ENCODE measurements at places on chromosomes 11 and 22.

GRCh38 chr11:79150966-79151365, 289.9 kb downstream of the TENM4 start:
- DNase-seq: no peak

- no peak for DNase-seq
Observed at GRCh38 chr22:38071421-38072321, 12.3 kb downstream of the SLC16A8 start.

GRCh38 chr22:39368461-39368911, 18.7 kb downstream of the SYNGR1 start:
- no peak for DNase-seq

DNA sequence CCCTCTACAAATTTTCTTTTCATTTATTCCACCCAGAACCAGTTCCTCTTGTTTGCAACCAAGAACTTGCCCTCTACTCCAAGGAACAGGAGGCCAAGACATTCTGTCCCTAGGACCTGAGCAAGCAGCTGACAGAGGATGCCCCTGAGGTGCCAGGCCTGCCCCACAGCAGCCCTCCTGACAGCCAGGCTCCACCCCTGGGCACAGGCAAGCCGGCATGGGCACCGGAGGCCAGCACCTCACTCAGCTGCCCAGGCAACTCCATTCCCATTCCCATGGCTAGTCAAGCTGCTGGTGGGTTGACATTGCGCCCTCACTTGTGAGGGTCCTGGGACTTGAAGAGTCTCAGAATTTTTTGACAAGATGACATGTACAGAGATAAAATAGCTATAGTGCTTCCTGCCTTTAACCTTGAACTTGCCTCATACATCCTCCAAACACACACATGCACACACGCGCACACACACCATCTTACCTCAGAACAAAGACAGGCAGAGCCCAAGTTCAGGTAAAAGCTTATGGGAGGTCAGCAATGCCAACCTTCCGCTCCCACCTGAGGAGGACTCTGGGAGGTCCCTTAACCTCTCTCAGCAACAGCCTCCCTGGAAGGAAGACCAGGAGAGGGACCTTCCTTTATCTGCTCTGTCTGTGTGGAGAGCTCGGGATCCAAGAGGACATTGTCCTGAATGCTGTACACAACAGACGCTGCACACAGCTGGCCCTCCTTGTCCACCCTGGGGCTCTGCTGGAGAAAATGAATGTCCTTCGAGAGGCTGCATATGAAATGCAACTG, 620.9 kb upstream of the CADM1 start:
- DNase-seq: no peak

DNA sequence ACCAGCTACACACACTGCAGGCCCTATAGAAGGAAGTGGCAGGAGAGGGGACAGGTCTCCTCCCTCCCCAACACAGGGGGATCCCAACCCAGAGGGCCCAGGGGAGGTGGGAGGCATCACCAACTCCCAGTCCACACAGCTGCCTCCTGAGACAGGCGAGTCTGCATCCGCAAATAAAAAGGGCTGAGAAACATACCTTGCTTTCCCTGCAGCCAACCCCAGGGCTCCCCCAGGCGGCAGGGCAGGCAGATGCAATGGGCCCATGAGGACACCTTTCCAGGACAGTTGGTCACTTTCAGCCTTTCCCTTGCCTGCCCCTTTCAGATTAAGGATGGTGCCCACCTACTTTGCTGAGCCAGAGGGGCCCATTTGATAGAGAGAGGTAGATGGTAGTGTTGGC, 180.0 kb downstream of the BRD1 start:
- DNase-seq: no peak

GRCh38 chr11:103939694-103940093, 96.7 kb upstream of the DDI1 start:
- DNase-seq: no peak

DNA sequence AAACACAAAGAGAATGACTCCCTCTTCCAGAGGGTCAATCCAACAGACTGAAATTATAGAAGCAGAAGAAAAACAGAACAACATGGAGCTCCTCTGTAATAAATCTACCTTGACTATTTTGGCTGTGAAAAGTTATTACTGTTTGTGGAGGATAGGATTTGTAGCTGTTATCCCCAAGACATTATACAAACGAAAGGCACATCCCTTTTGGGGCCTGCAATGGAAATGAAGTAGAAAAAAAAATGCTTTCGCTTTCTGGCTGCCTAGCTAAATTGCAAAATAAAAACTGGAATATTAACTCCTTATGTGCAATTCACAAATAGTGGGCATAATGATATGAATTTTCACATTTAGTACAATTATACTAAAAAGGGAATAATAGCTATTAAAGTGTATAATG, 123.8 kb upstream of the CCDC179 start:
- no peak for DNase-seq

DNA sequence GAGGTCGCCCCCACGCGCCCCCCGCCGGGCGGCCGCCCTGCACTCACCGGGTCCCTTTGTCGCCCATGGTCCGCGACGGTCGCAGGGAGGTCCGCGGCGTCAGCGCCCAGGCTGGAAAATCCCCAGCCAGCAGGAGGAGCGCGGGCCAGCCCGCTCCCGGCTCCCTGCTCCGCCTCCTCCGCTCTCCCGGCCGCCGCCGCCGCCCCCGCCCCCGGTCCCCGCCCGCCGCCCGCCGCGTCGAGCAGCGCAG, at the start of gene ARRB1:
Gene ARRB1, minus strand, starts transcription at position 121 of the 250 bp plus-strand sequence. Its CDS starts 54 bp downstream, at position 67.
- DNase-seq: no peak

- no peak for DNase-seq
Observed at GRCh38 chr11:97254790-97255189, 865.0 kb downstream of the JRKL start.

GRCh38 chr11:73980001-73980961, 2.4 kb downstream of the UCP2 start:
- no peak for DNase-seq

DNA sequence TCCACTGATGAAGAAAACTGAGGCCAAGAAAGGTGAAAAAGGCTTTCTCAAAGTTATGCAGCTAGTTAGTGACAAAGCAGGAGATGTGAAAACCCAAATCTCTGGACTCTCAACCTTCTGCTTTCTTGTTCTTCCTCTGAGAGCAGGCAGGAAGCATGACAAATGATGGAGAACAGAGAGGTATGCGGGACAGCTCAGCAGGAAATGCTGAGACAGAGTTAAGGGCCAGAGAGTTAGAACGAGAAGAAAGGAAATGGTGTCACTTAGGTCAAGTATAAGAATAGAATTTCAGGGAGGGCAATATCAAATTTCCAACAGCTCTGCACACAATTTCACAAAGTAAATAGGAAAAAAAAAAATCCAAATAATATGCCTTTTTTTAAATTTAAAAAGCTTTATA, 67.6 kb upstream of the ARHGAP42 start:
- no peak for DNase-seq

Data from right forelimb (tissue), 1 donor.